Dermis microvascular lymphatic vessel endothelial cell (primary cell): ENCODE measurements at places on chromosomes 6 and 20. TPM values are rescaled to one million over a fixed set of nuclear protein-coding genes. Genes with fewer than 3 reads are reported as not detected.

DNA sequence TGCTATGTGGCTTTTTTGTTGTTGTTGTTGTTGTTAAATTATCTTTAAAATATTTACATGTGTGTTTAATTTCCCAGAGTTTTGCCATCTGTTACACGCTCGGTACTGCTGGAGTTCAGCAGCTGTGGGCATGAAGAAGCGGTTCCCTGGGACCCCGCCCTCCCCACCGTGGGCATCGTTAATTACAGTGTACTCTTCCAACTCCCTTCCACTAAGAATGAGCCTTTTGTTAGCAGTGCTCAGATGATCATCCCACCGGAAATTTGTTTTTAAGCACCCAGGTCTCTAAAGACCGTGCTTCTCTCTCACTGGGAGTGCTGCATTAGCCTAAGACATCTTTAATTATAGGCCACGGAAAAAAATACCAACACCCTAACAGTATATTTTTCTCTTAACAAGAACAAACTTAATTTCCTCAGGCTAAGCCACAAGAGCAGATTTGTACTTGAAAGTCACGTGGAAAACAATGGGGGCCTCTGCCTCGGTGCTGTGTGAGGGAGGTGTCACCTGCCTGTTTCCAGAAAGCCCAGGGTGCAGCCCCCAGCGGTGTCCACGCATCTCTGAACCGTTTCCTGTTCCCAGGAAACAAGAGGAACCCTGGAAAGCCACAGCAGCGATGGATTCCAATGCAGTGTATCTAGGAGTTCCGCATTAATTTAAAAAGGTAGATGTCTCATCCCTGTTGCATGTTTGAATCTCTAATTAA, 113.3 kb upstream of the FRMD1 start:
- no peak for DNase-seq

DNA sequence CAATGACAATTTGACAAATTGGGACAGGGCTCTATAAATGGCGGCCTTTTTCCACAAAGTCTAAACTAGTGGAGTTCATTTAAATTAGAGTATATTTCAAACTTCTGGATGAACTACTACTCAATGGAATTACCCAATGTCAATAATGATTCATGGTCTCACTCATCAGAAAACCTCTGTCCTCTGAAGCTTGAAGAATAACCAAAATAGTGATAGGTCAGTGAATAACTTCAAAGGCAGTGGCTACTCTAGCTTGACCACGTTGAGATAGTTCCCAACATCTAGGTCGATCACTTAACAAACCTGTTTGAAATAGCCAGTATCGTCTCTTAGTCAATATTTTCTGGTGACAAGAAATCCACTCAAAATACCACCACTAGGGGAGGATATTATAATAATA, 197.6 kb downstream of the HDGFL1 start:
- DNase-seq = no peak

- peak; percentile 51 for DNase-seq
Measured at GRCh38 chr6:106334646-106335448, 9.3 kb upstream of the ATG5 start.

DNA sequence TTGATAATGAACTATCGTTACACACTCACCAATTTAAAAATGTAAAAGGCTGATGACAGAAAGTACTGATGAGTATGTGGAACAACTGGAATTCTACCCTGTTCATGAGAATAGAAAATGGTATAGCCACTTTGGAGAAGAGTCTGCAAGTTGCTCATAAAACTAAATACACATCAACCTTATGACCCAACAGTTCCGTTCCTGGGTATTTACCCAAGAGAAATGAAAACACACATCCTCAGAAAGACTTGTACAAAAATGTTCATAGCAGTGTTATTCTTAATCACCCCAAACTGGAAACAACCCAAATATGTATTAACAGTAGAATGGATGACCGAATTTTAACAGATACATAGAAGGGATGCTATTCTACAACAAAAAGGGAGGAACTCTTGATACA, 145.7 kb upstream of the LRFN2 start:
- no peak for DNase-seq

DNA sequence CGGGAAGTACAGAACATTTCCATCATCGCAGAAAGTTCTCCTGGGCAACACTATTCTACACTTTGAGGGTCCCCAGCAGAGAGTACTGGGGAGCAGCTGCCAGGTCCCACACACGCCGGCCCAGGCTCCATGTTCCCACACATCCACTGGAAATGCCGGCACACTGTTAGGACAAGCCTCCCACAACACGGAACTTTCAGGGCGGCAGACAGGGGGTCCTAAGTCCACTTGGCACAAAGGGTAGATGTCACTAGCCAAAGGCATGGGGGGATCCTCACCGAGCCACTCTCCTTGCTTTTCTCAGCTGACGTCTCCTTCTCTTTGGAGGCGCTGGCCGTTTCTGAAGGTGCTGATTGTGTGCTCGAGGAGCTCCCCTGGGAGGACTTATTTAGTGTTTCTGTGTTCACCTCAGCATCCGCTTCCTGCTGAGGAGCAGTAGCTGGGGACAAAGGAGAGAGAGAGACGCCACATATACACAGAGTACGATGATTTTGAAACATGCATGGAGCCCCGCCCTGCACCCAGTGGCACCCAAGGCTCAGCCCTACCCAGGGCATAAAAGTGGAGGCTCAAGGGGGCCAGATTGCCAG, 135.4 kb downstream of the ZMYND8 start:
- DNase-seq = no peak

- peak; percentile 36 for DNase-seq
Measured at GRCh38 chr6:52635049-52635577, 35.8 kb upstream of the TMEM14A start.

DNA sequence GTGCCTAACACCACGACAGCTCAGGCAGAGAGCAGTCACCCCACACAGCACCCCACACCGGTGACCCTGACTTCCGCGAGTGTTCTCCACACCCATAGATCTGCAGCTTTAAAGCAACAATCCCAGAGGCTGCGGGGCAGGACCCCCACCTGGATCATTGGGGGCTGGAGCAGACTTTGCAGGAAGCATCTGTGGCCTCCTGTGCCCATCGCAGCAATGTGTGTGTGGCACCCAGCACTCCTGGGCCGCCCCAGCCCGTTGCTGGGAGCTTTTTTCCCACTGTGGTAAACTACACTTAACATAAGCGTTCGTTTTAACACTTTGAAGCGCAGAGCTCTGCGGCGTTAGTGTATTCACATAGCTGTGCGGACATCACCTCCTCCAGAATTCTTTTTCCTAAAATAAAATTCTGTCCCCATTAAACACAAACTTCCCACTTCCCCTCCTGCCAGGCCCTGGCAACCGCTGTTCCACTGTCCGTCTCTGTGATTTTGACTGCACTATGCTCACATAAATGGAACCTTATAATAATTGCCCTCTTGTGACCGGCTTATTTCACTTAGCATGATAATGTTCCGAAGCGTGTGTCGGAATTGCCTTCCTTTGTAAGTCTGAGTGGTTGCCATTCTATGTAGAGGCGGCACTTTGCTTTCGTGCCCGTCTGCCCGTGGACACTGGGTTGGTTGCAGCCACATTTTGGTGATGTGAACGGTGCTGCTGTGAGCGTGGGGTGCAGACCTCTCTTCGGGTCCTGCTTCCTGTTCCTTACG, 382.5 kb downstream of the CDH4 start:
- no peak for DNase-seq

GRCh38 chr6:3899970-3900439, 50.8 kb downstream of the FAM50B start:
- peak; percentile 64 for DNase-seq

GRCh38 chr6:47182291-47182957, 127.3 kb downstream of the TNFRSF21 start:
- no peak for DNase-seq

MRS2 gene
- 8.0 and 16.2 TPM in 2 replicates for total RNA-seq

DNA sequence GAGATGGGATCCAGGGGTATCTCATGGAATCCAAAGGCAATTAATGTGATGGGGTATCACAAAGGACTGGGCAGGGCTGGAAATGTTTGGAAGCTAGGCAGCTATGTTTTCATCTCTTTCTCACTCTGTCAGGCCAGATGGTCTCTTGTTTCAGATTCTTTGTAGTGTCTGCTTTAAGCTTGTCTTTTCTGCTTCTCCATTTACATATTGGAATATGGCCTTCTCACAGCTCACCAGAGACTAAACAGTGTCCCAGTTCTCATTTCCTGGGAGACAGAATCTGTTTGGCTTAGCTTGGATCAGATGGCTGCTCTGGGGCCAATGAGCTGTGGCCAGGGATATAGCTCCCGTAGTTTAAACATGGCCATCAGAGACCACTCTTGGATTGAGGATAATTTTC, 78.9 kb downstream of the SLC35F1 start:
- no peak for DNase-seq

DNA sequence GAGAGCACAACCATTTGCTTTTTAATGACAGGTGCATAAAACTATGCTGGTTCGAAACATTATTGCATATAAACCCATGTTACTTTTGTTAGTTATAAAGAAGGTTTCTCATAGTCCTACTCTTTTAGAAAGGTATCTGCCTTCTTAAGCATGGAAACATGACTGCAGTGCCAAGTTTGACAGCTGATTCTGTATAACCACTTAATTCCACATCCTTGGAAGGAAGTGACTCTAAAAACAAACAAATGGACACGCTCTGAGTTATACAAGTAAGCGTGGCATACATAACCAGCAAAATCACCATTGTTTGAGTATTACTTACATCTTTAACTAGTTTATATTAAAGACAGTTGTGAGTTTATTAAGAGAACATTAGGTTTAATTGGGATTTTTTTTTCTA, 125.0 kb upstream of the HDGFL1 start:
- no peak for DNase-seq

- no peak for DNase-seq
Measured at GRCh38 chr20:51667002-51667408, 101.2 kb downstream of the ATP9A start.

DNA sequence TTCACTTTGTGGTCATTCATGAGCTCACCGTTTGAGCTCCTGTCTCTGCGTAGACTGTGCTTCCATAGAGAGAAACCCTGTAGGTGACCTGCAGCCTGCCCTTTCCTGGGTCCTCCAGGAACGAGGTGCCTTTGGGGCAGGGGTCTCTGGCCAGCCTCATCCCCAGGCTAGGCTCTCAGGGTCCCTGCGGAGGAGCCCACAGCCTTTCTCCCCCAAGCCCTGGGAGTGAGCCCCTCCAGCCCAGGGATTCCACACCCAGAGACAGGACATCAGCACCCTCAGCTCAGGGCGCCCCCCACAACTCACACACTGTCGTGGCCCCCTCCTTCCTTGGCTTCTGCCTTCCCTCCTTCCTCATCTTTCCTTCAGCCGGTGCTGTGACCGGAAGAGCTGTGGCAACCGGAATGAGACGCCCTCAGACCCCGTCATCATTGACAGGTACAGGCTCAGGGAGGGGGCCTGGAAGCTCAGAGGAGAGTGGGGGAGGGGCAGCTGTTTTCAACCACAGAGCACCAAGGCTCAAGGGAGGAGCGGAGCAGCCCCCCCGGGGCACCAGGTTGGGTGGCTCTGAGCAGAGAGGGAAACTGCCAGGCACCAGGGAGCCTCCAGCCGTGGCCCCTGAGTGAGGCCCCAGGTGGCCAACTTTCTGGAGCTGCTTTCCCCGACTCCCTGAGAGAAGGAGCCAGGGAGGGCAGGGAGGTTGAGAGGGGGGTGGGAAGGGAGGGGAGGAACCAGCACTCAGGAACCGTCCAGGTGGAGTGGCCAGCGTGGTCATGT, 16.8 kb downstream of the EBF4 start:
- no peak for DNase-seq

CDKAL1 gene
- 15.3 and 17.8 TPM in 2 replicates for total RNA-seq

DNA sequence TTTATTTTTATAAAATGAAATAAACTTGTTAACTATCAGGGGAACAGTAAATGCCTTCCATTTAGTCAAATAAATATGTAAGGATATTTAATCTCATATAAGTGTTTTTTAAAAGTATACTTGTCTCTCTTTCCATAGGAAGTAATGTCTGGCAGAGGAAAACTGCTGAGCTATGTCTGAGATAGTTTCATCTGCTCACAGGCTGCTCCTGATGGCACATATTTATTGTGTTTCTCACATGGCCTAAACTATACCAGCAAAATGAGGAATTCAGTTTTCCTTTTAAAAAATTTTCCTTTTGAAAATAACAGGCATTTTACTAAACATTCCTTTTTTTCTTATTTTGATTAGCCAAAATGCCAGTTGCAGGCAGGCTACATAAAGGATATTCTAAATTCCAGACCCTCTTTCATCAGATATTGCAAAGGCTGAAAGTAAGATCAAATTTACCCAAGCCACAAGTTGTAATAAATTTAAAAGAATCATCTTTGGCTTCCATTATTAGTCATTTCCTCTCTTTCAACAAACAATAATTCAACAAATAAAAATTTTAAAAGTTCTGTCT, 60.1 kb upstream of the RNF146 start:
- no peak for DNase-seq

PSMF1 gene
- total RNA-seq = 28.4 and 34.5 TPM in 2 replicates

GRCh38 chr20:13205425-13205824, 15.6 kb upstream of the ISM1 start:
- no peak for DNase-seq

DNA sequence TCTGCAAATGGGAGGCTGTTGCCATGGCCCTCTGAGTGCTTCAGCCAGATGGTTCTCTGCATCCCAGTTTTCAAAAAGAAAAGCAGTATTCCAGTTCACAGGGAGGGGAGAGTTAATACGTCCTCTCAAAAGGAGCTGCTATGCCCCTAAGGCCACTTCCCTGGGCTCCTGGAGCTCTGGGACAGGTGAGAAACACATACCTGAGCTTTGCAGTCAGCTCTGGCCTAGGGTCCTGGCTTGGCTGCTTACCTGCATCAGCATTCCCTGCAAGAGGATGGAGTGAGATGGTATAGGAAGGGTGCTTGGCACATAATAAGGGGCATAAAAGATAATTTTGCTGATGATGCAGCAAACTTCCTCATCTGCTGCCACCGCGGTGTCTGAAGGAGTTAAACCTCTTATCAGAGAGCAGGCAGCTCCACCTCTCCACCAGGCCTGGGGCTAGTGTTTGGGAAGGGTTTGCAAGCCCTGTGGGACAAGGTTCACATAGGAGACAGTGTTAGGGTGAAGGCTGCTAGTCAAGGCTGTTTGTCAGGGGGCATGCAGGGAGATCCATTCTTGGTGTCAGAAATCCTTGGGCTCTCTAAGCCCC, 62.7 kb downstream of the SLC24A3 start:
- DNase-seq = no peak

- no peak for DNase-seq
Measured at GRCh38 chr6:46491628-46492547, 639 bp upstream of the RCAN2 start.

DNA sequence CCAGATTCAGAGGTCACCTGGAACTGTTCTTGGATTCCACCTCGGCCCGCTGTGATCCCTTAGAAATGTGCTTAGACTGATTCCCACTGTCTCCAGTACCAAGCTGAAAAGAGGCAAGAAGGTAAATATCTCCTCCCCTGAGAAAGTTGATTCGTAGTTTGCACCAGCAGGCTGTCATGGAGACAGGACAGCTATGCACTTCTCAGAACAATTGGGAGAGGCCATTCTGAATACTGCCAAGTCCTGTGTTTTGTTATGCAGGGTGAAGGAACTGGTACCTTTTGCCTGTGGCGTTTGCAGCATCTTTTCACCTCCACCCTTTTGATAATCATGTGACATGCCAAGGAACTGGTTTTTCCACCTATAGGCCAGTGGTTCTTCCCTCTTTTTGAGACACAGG, 58.2 kb upstream of the RNGTT start:
- no peak for DNase-seq

- no peak for DNase-seq
Measured at GRCh38 chr6:11212664-11213063, 19.8 kb downstream of the NEDD9 start.
